ENCODE measurements at places on chromosomes 1 and 21.
A peak's percentile ranks its signal among the peaks of the same experiment; 100 is the strongest.

DNA sequence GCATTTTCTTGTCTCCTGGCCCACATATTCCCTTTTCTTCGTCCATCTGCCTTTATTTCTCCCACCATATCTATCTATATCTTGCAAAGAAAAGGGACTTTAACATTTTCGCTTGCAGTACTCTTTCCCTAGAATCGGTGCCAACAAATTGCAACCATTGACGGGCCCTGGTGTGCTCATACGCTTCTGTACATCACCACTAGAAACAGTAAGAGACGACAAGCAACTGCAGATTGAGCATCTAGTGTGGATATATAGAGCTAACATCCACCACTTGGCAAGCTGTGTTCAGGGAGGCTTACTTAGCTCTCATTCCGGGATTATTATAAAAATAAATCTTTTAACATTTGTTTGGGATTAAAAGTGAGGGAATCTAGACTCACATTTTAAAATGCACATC lies 230.8 kb upstream of the PKN2 start:
- H3K4me1 ChIP-seq: no peaks in the 10 kb centered on the region
- no peak overlapping the region for H3K4me3 ChIP-seq
- H3K27ac ChIP-seq: no peak overlapping the region
- H3K36me3 ChIP-seq: no peaks in the 10 kb centered on the region
- DNase-seq: no peak

DNA sequence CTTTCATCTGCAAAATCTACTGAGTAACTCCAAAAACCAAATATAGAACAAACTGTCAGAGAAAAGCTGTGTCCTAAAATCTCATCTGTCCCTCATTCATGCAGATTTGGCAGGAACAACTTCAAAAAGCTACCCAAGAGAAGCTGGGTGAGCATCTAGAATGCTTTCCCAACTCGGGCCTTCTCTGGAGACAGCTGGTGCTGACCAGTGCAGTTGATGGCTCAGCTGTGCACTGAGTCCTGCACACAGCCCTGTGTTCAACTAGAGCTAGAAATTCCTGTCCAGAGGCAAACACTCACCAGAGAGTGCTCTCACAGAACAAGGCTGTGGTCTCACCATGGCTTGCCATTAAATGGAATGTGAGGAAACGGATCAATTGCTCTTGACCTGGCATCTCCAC lies 202.8 kb downstream of the ASTN1 start:
- H3K4me1 ChIP-seq: no peaks in the 10 kb centered on the region
- no peaks in the 10 kb centered on the region for H3K27me3 ChIP-seq
- H3K27ac ChIP-seq: no peak overlapping the region
- no peak overlapping the region for H3K4me3 ChIP-seq

DNA sequence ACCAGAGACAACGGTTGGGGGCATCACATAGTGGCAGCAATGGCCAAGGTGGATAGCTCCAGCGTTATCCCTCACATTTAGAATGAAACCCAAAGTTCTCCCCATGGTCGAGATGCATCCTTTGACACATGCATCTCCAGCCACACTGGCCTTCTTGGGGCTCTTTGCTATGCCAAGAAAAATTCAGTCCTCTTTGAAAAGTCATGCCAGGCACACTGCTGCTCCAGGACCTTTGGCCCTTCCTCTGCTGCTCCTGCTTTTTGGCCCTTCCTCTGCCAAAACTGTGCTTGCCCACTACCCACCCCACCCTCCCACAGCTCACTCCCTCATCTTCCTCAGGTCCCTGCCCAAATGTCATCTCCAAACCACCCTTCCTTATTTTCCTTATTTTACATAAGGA lies 106.4 kb downstream of the C1orf94 start:
- H3K4me3 ChIP-seq: no peak overlapping the region
- no peaks in the 10 kb centered on the region for H3K27me3 ChIP-seq
- no peak for DNase-seq
- no peaks in the 10 kb centered on the region for H3K4me1 ChIP-seq
- H3K36me3 ChIP-seq: no peaks in the 10 kb centered on the region
- no peak overlapping the region for H3K27ac ChIP-seq

DNA sequence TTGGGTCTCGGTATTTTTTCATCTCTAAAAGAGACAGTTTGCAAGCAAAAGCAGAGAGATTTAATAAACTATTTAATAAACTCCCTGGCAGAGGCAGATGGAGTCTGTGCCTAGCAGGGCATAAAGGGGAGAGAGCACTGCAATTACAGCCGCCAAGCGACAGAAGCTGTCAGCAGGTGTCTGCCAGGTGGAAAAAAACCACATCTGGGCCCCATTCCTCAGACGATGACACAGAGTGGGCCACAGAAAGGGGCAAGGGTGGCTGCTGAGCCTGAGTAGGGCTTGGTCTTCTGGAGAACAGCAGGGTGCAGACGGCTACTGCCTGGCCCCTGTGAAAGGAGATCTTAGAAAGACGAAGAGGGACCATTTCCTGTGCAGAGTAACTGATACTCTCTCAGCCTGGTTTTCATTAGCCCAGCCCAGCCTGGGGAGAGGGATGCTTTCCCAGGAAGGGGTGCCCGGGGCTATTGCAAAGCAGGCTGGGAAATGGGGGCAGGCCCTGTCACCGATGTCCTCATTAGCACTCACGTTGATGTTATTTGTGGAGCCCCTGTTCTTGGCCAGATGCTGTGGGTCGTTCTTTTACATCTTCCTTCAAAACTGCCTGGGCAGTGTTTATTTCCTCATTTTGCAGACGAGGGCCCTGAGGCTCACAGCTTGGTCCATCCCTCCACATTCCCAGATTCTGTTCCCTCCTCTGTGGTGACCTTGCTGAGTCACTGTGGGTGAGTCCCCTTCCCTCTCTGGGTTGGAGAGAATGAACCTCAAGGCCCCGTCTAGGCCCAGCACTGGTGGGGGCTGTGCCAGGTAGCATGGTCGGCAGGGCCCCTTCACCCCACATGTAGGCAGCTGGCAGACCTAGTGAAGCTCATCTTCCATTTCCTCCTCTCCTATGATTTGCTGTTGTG lies 472.7 kb downstream of the PTPRU start:
- peaks cover 17% of the 10 kb centered on the region for H3K27me3 ChIP-seq
- peaks cover 37% of the 10 kb centered on the region for H3K4me1 ChIP-seq
- H3K36me3 ChIP-seq: no peaks in the 10 kb centered on the region
- no peak for DNase-seq
- H3K4me3 ChIP-seq: no peak overlapping the region

DNA sequence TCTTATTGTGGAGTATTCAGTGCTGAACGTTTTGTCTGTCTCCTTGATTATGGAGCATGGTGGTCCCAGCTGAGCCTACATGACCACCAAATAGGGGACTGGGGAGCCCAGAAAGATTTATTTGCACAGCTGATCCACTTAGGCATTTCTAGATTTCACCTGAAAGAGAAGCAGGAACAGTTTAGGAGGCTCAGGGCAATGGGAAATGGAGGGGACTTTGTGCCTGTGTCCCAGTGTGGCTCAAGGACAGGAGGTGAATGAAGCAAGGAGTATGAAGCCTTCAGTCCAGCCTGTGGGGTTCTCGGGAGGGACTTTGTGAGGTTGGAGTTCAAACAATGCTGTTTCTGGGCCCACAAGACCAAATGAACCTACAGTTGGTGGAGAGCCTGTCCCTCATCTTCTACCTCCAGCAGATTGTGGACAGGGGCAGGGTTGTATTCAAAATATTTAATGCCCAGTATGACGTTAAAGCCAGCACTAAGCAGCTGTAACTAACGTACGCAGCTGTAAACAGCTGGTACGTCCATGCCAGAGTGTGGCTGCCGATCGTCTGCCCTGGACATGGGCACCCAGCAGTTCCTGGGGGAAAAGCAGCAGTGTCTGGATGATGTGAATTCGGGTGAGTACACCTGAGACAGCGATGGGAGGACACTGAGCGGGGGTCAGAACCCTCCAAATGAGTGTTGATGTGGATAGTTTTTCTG lies 164.9 kb upstream of the RAB4A start:
- no peaks in the 10 kb centered on the region for H3K36me3 ChIP-seq
- no peak overlapping the region for H3K4me3 ChIP-seq
- no peak overlapping the region for H3K27ac ChIP-seq
- peaks cover 8% of the 10 kb centered on the region for H3K27me3 ChIP-seq
- peaks cover 4% of the 10 kb centered on the region for H3K4me1 ChIP-seq

GRCh38 chr1:87958201-87958600 lies 629.5 kb downstream of the LMO4 start:
- DNase-seq: no peak
- H3K27ac ChIP-seq: no peak overlapping the region
- H3K27me3 ChIP-seq: peaks cover 5% of the 10 kb centered on the region
- H3K4me1 ChIP-seq: peaks cover 2% of the 10 kb centered on the region
- no peak overlapping the region for H3K4me3 ChIP-seq
- H3K36me3 ChIP-seq: no peaks in the 10 kb centered on the region

GRCh38 chr1:189435398-189435797 lies 1042.3 kb downstream of the BRINP3 start:
- no peaks in the 10 kb centered on the region for H3K4me1 ChIP-seq
- no peaks in the 10 kb centered on the region for H3K36me3 ChIP-seq
- DNase-seq: no peak
- no peaks in the 10 kb centered on the region for H3K27me3 ChIP-seq
- H3K27ac ChIP-seq: no peak overlapping the region
- no peak overlapping the region for H3K4me3 ChIP-seq

DNA sequence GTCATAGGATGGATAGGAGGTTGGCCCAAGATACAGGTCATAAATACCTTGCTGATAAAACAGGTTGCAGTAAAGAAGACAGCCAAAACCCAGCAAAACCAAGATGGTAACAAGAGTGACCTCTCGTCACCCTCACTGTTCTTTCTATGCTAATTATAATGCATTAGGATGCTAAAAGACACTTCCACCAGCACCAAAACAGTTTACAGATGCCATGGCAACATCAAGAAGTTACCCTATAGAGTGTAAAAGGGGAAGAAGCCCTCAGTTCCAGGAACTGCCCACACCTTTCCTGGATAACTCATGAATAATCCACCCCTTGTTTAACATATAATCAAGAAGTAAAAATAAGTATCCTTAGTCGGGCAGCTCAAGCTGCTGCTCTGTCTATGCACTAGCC lies 671.9 kb downstream of the PTPRC start:
- H3K36me3 ChIP-seq: peaks cover 1% of the 10 kb centered on the region
- peaks cover 17% of the 10 kb centered on the region for H3K27me3 ChIP-seq
- H3K4me1 ChIP-seq: peaks cover 12% of the 10 kb centered on the region

- H3K27ac ChIP-seq: no peak overlapping the region
- no peaks in the 10 kb centered on the region for H3K36me3 ChIP-seq
- H3K4me3 ChIP-seq: peak overlapping the region; percentile 72
- peak; percentile 24 for DNase-seq
Observed at GRCh38 chr1:153261281-153262069, 2.0 kb downstream of the LORICRIN start.

- H3K27ac ChIP-seq: no peak overlapping the region
- no peak overlapping the region for H3K4me3 ChIP-seq
- H3K36me3 ChIP-seq: peaks cover 19% of the 10 kb centered on the region
Observed at GRCh38 chr1:149963358-149963757, 26.7 kb upstream of the MTMR11 start.

DNA sequence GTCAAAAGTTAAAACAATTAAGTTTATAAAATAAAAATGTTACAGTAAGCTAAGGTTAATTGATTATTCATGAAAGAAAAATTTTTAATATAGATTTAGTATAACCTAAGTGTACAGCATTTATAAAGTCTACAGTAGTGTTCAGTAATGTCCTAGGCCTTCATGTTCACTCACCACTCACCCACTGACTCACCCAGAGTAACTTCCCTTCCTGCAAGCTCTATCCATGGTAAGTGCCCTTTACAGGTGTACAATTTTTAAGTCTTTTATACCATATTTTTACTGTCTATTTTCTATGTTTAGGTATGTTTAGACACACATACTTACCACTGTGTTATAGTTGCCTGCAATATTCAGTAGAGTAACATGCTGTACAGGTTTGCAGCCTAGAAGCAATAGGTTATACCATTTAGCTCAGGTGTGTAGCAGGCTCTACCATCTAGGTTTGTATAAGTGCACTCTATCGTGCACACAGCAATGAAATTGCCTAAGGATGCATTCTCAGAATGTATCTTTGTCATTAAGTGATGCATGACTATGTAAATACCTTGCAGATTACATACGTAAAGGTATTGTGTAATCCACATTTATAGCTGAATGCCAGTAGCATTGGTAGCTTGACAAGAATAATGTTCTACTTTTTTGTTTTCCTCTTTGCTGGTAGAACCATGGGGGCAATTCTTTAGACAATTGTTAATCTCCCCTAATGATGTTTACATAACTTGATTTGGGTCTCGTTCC lies 35.7 kb upstream of the GPR88 start:
- no peak overlapping the region for H3K27ac ChIP-seq
- peaks cover 46% of the 10 kb centered on the region for H3K36me3 ChIP-seq
- no peaks in the 10 kb centered on the region for H3K4me1 ChIP-seq
- no peak overlapping the region for H3K4me3 ChIP-seq
- no peak for DNase-seq

DNA sequence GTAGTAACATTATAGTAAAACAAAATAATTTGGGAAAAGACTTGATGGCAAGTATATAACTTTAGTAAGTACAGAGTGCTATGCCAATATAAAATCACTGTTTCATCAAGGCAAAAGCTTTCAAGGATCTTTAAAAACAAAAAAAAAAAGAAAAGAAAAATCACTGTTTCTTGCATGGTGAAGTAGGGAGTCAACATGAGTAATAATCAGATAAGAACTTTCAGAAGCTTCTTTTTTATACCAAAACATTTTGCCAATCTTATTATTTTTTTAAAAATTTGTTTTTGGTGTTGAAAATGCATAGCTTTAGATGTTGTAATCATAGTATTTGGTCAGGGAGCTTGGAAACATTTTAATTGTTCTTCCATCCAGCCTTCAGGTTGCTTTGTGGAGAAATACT lies 37.2 kb downstream of the CAMSAP2 start:
- peaks cover 11% of the 10 kb centered on the region for H3K27me3 ChIP-seq
- DNase-seq: no peak
- H3K27ac ChIP-seq: no peak overlapping the region
- no peaks in the 10 kb centered on the region for H3K36me3 ChIP-seq

DNA sequence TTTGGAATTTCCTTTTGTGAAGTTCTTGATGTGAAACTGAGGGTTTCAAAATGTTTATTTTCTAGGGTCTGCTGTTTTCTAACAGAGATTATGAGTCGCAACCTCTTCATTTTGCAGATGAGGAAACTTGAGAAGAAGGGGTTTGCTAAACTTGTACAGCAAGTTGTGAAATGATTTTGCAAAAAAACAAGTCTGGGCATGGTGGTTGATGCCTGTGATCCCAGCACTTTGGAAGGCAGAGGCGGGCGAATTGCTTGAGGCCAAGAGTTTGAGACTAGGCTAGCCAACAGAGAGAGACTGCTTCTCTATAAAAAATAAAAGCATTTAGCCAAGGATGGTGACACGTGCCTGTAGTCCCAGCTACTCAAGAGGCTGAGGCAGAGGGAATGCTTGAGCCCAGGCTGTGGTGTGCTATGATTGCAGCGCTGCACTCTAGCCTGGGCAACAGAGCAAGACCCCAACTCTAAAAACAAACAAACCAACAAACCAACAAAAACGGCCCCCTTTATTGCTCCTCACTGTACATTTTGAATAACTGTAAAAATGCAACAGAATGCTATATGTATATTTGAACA lies 9.9 kb downstream of the TRIM67 start:
- H3K4me1 ChIP-seq: no peaks in the 10 kb centered on the region
- H3K27me3 ChIP-seq: peaks cover 29% of the 10 kb centered on the region
- no peak for DNase-seq
- no peaks in the 10 kb centered on the region for H3K36me3 ChIP-seq
- no peak overlapping the region for H3K27ac ChIP-seq

GRCh38 chr1:79532555-79532954 lies 526.0 kb upstream of the ADGRL4 start:
- no peak overlapping the region for H3K4me3 ChIP-seq
- DNase-seq: no peak
- no peaks in the 10 kb centered on the region for H3K4me1 ChIP-seq
- H3K27me3 ChIP-seq: no peaks in the 10 kb centered on the region

All from T-helper 2 cell treated with Interferon-gamma antibody and Interleukin-4, amounts not matched to agents 5 μg/mL and 100 μg/mL, for 36 hours (primary cell).